T-helper 17 cell (primary cell): ENCODE measurements at places on chromosomes 2 and 18.

GRCh38 chr2:69946351-69947324, 14.8 kb downstream of the ASPRV1 start:
- peak; percentile 26 for DNase-seq

GRCh38 chr2:60538101-60538500, 15.4 kb downstream of the BCL11A start:
- no peak for DNase-seq

- DNase-seq: no peak
These were observed 103.5 kb downstream of the TPO start for GRCh38 chr2:1516798-1517060.

DNA sequence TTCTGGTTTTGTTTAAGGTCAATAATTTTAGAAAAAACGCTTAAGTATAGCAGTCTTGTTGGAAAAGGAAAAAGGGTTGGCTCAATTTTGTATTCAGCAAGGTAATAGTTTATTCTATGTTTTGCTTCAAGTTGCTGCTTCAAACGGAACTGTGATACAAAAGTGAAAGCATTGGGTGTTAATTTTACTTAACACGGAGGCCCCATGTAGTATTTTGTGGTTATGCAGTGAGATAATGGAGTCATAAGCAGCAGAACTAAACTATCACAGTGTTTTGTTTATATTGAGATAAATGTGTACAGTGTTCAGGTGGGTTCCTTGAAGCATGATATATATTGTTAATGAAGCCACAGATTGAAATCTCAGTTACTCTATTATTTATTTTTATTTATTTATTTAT, 67.0 kb upstream of the LYPD6B start:
- no peak for DNase-seq

DNA sequence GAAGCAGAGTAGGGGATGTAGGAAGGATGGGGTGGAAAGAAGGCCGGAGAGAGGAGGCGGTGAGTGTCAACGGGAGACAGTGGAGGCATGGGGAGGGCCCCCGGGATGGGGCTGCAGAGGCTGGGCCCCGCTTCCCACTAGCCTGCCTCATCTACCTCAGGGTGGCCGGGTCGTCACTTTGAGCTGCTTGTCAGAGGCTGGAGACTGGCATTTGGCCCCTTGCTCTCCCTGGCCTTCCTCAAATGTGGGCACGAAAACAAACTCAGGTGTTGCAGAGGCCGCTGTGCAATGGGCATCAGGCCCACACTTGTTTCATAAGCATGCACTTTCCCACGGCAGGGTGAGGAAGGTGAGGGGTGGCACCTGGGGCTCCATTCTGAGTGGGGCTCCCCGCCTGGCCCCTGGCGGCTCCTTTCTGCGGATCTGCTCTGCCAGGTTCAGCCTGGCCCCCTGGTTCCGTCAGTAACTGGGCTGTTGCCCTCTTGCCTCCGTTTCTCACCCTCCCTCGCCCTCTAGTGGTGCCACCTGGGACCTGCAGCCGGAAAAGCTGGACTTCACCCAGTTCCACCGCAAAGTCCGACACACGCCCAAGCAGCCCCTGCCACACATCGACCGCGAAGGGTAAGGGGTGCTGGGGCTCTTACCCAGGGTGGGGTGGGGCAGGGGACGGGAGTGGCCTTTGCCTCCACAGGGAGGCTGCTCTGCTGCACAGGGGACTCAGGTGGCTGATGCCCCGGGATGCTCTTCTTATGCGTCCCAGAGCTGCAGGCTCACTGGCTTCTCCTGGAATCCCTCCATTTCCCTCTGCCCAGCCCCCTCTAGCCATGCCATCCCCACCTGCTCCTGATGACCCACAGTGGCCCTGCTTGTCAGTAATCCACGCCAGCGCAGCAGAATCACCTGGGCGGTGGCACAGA, 125.4 kb downstream of the CTIF start:
- DNase-seq: peak; percentile 27

GRCh38 chr18:32328379-32328778, 138.5 kb downstream of the MEP1B start:
- DNase-seq: no peak

GRCh38 chr2:80438686-80439085, 134.1 kb upstream of the LRRTM1 start:
- no peak for DNase-seq

DNA sequence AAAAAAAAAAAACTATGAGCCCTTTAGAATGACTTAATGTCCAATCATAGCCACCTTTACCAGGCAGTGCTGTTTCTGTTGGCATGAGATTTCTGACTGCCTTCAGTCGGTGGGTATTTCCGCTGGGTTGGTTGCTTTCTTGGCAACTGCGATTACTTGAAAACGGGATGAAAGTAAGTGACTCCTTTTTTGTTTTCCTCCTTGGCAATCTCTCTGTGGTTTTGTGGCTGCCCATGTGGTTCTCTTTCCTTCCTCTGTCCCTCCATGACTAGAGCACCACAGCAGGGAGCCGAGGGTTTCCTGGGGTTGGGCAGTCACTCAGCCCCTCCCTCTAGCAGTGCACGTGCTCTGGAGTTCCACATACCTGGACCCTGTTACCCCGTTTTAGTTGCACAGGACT, 112.1 kb downstream of the KLHL29 start:
- DNase-seq: no peak

DNA sequence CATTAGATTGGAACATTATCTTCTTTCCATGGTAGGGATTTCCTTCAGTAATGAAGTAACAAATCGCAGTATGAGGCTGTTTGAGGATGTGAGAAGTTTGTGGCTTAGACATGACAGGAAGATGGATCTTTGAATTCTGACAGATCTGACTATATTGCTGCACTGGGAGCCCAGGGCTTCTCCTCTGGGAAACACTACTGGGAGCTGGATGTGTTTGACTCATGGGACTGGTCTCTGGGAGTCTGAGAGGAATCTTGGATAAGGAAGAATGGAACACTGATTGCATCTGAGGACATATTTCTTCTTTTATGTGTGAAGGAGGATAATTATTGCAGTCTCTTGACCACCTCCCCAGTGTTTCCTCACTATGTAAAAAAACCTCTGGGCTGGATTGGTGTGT, 77.2 kb upstream of the ST6GAL2 start:
- DNase-seq: no peak

DNA sequence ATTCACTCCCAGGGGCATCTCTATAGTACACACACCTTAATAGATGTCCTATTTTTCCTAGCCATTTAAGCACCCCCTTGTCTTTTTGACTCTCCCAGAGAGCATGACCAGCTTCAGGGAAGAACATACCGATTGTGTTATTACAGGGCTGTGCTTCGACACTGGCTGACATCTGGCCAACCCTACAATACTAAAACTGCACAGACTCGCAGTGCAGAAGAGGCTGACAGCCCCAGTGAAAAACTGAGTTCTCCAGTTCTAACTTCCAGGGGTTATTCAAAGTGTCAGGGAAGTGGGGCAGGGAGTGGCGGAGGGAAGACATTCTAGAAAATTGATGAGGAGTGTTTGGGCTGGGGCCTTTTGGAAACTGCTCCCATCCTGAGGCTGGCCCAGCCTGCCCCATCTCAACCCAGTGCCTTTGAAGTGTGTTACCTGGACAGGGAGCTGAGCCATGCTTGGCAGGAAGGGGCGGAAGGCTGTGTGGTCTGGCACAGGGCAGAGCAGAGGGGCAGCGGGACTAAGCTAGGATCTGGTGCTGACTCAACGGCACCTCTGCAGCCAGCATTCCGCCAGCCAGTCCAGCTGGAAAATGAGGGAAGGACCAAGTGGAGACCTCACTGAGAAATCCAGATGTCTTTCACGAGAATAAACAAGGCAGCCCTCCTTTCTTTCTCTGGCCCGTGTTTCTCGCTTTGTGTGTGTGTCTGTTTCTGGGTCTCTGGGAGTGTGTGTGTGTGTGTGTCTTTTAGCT, 15.4 kb upstream of the IGFBP5 start:
- DNase-seq: no peak

DNA sequence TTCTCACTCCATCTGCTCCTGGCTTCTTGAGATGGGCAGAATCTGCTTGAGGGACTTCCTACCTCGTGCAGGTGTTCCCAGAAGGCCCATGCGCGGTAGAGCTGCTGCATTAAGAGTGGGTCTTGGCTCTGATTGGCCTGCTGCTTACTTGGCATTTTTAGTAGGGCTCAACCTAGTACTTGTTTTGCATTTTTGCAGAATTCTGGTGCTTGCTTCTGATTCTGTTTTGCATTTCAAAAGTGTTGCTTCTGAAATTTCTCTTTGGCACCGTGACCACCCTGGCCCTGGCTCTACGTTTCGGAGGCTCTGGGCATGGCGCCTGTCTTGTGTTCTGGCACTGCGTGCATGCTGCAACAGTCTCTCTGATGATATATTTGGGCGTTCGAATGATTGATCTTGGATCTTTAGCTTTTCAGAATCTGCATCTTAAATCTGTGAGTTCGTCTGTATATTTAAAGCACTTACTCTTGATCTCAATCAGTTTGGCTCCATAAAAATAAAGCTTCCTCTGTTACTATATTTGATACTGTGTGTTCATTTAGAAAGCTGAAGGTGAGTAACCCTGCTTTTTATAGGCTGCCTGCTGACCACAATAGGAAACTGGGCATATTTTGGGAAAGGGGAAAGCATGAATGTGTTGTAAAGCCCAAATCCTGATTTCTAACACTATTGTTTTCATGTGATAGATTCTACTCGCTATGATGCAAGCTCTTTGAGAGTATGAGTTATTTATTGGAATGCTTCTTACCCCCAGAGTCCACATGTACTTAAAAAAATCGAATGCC, 22.2 kb downstream of the EFR3B start:
- no peak for DNase-seq

DNA sequence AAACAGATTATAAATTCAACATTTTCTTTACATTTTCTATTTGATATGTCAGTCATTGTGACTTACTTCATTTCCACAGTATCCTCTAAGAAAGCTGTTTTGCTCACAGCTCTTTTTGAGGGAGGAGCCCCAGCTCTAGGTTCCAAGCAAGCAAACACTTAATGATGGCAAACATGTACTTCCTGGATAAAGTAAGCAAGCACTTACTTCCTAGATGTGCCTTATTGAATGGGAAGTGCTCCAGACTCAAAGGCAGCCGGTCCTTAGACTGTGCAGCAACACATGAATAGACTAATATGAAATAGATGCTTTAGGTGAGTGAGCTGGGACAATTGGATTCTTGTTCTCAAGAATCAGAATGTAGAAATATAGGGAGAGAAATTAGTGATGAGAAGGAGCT, 2149.8 kb upstream of the PIK3C3 start:
- DNase-seq: no peak

GRCh38 chr2:10658041-10658913, 31.5 kb downstream of the NOL10 start:
- DNase-seq: no peak

DNA sequence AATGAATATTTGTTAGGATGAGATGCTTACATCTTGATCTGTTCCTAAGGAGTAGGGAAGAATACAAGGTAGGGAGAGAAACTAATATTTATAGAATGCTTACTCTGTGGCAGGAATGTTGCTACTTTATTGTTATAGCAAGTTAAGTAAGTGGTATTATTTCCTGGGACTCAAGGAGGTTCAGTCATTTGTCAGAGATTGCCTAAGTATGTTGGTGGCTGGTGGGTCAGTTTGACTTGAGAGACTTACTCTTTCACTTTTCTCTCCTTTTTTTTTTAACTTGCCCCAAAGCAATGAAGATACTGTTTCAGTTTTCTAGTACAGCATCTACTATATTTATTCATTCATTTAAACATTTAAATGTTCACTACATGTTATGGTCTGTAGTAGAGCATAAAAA, 209.2 kb upstream of the STON1 start:
- no peak for DNase-seq

GRCh38 chr2:53575721-53576124, 191.9 kb upstream of the CHAC2 start:
- DNase-seq: no peak

DNA sequence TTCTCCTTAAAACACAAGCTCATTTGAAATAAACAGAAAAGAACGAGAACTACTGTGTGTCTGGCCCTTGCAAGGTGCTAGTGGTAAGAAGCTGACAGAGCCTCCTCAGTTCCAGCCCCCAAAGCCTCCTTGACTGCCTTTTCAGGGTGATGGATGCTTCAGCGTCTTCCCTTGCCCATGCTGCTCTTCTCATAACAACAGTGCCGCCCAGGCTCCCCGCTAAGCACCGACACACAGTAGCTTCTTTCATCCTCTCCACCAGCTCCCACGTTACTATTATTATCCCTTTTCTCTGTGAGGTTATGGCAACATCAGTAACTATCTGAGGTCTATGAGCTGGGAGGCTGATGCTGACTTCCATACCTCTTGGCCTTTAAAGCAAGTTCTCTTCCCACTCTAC, 418.6 kb downstream of the TSN start:
- DNase-seq: no peak

- DNase-seq: no peak
These were observed 33.3 kb upstream of the E2F6 start for GRCh38 chr2:11499081-11499743.

DNA sequence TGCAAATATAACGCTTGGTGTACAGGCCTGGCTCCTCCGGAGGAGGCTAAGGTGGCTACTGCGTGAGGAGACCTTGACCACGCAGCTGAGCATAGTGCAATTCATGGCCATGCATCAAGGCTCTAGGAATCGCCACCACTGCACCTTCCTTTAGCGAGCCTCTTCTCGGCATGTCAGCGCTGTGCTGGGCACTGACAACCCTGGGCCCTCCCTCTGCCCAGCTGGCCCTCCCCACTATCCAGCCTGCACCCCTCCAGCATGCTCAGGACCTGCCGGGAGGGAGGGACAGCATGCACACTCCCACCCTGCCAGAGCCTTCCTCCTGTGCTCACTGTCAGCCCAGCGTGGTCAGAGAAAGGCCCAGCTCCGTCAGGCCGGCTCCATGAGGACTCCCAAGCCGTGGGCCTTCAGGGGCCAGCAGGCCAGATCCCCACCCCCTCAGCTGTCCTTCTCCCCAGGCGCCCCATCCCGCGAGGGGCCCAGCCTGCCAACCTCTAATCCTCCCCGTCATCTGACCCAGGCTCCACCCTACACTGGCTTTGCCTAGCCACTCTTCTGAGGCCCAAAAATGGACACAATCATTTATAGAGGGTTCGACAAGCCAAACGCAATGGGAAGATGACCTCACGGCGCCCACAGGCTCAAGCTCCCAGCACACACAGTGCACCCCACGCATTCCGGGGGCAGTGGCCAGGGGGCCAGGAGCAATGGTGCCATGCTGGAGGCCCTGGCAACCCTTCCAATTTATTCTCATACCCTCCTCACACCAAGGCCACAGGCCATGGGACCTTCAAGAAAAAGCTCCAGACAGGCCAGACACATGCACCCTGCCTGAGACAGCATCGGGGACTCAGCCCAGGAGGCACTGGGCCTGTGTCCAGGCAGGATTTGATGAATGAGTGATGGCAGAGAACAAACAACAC, 3.5 kb downstream of the BIN1 start:
- no peak for DNase-seq

- no peak for DNase-seq
These were observed 54.4 kb downstream of the CRIM1 start for GRCh38 chr2:36409935-36410334.

- DNase-seq: no peak
These were observed 157.2 kb downstream of the WDSUB1 start for GRCh38 chr2:159129269-159129668.
